ENCODE measurements at places on chromosomes 4 and X. TPM values are rescaled to one million over a fixed set of nuclear protein-coding genes. Genes with fewer than 3 reads are reported as not detected.

The CTAG2 gene
- not detected for total RNA-seq

DNA sequence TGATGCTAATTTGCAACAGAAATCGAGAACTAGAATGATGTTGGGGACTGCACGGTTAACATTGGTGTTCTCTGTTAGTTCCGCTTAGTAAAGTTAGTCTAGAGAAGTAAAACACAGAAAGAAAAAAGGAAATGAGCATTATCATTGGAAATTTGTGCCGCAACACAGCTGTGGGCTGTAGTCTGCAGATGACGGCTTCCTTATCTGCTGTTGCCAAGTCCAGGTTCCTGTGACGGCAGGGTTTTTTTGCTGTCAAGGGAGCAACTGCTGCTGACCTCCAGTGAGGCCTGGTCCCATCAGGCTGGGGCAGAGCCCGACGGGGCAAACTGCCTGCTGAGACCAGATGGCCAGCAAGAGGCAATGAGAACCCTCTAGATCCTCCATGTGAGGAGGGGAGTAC lies 38.9 kb upstream of the PHEX start:
- no peaks in the 10 kb centered on the region for H3K27me3 ChIP-seq
- no peak overlapping the region for H3K27ac ChIP-seq
- H3K4me3 ChIP-seq, result no peak overlapping the region
- peak; percentile 12 for DNase-seq

DNA sequence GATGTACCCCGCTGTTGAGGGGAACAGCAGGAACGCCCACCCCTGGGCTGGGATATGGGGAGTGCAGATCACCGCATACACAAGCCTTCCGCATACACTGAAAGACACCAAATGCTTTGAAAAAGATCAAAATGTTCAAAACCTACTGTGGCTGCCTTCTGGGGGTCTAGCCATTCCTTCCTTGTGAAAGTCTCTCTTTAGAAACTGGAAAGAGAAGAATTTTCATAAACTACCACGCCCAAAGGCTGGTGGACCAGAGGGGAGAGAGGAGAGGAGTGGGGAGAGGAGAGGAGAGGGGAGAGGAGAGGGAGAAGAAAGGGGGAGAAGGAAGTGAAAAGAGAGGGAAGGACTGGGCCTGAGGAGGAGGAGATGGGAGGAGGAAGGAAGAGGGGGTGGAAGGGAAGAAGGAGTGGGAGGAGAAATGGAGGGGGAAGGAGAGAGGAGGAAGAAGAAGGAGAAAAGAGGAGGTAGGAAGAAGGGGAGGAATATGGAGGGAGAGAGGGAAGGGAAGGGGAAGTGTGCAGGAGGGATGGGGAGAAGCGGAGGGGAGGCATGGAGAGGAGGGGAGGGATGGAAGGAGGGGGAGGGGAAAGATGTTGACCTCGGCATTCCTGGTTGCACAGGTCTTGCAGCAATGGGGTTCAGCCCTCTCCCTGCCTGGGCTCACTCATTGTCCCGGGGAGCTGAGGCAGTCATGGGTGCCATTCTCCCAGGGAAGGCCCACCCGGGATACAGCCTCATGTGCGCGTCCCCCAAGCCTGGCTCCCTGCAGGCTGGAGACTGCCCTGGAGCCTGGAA lies 5.5 kb upstream of the HMX1 start:
- no peak overlapping the region for H3K4me3 ChIP-seq
- no peak for DNase-seq
- no peaks in the 10 kb centered on the region for H3K4me1 ChIP-seq

- peaks cover 3% of the 10 kb centered on the region for H3K4me1 ChIP-seq
- H3K36me3 ChIP-seq, result no peaks in the 10 kb centered on the region
- DNase-seq, result no peak
- no peaks in the 10 kb centered on the region for H3K27me3 ChIP-seq
- no peak overlapping the region for H3K27ac ChIP-seq
Observed at GRCh38 chr4:113718252-113718651, 43.3 kb downstream of the CAMK2D start.

- H3K27ac ChIP-seq, result no peak overlapping the region
- H3K36me3 ChIP-seq, result no peaks in the 10 kb centered on the region
- H3K4me1 ChIP-seq, result no peaks in the 10 kb centered on the region
- no peaks in the 10 kb centered on the region for H3K27me3 ChIP-seq
- no peak overlapping the region for H3K4me3 ChIP-seq
- DNase-seq, result no peak
Observed at GRCh38 chrX:733961-734360, 103.4 kb downstream of the SHOX start.

DNA sequence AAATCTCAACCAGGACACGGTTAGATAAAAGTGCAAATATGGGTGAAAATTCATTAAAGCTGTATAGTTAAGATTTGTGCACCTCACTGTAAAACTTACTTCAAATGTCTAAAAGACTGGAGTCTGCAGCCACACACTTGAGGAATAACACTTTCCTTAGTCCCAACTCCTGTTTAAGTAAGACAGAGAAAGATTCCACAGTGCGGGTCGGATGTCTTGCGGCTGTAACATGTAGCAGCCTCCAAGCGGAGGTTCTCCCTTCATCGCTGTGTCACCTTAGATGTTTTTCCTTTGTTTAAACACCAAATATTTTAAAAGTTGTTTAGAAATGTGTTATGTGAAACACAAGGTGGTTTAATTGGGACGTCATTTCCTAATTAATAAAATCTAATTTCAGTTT lies 905 bp upstream of the MAEA start:
- no peak for DNase-seq
- H3K4me3 ChIP-seq, result peak overlapping the region; percentile 98
- no peaks in the 10 kb centered on the region for H3K27me3 ChIP-seq
- H3K4me1 ChIP-seq, result peaks cover 33% of the 10 kb centered on the region

GRCh38 chrX:20028588-20028987 lies 37.7 kb upstream of the BCLAF3 start:
- H3K27me3 ChIP-seq, result no peaks in the 10 kb centered on the region
- H3K27ac ChIP-seq, result no peak overlapping the region
- no peak overlapping the region for H3K4me3 ChIP-seq
- no peaks in the 10 kb centered on the region for H3K36me3 ChIP-seq

GRCh38 chrX:41033299-41033698 lies 51.9 kb upstream of the USP9X start:
- no peaks in the 10 kb centered on the region for H3K36me3 ChIP-seq
- no peaks in the 10 kb centered on the region for H3K4me1 ChIP-seq
- H3K4me3 ChIP-seq, result no peak overlapping the region

GRCh38 chr4:2482693-2483092 lies 13.8 kb downstream of the RNF4 start:
- H3K4me3 ChIP-seq, result no peak overlapping the region
- peak overlapping the region; percentile 79 for H3K27ac ChIP-seq
- H3K36me3 ChIP-seq, result no peaks in the 10 kb centered on the region
- H3K4me1 ChIP-seq, result peaks cover 53% of the 10 kb centered on the region

All from transverse colon (tissue), 4 donors.